NCI-H2081 (cell line): ENCODE measurements at places on chromosomes 6 and 20.

DNA sequence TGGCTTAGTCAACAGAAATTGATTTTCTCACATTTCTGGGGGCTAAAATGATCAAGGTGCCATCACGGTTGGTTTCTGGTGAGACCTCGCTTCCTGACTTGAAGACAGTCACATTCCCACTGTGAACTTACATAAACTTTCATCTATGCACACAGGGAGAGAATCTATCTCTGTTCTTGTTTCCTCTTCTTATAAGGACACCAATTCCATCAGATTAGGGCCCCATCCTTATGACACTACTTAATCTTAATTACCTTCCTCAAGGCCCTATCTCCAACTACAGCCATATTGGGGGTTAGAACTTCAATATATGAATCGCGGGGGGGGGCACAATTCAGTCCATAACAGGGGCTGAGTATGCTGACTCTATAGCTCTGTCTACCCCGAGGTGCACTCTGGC is 10.6 kb upstream of the SCGN start:
- no peak for DNase-seq

- DNase-seq, result no peak
Observed at GRCh38 chr6:156911581-156911980, 134.4 kb downstream of the ARID1B start.

GRCh38 chr6:38637756-38638155 is 2.0 kb downstream of the BTBD9 start:
- DNase-seq, result no peak

DNA sequence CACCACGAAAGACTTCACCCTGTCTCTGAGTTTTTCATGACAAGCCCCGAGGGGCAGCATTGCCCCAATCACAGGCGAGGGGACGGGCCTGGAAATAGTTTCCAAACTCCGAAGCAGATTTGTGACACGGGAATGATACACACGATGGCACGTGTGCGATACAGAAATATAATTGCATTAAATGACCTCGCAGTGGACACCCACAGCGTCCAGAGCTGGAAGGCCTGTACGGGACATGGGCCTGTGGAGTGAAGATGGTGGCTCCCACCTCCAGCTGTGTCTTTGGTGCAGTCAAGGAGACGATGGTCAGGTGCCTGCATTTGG is 43.0 kb downstream of the PMEPA1 start:
- DNase-seq, result no peak

- DNase-seq, result no peak
Observed at GRCh38 chr20:24610341-24611115, 141.1 kb downstream of the SYNDIG1 start.

DNA sequence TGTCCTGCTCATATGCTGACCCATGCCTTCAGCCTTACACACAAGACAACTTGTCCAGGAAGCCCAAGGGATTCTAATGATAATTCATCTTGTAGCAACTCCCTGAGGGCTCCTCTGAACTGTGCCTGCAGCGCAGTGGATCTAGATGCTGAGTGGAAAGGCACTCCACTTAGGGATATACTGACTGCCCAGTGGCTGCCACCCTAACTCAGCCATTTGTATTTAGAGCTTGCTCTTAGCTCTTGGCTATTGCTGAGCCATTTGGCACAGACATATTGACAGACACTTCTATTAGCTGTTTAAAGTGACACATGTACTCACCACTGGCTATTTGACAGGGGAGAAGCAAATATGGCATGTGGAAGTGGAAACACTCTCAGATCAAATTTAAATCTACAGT is 278.3 kb upstream of the SGK1 start:
- no peak for DNase-seq

- no peak for DNase-seq
Observed at GRCh38 chr20:732727-733126, 35.6 kb downstream of the SLC52A3 start.

GRCh38 chr20:33162313-33162712 is 5.6 kb upstream of the BPIFA2 start:
- no peak for DNase-seq

- no peak for DNase-seq
Observed at GRCh38 chr6:132960720-132961119, 146.4 kb downstream of the RPS12 start.

DNA sequence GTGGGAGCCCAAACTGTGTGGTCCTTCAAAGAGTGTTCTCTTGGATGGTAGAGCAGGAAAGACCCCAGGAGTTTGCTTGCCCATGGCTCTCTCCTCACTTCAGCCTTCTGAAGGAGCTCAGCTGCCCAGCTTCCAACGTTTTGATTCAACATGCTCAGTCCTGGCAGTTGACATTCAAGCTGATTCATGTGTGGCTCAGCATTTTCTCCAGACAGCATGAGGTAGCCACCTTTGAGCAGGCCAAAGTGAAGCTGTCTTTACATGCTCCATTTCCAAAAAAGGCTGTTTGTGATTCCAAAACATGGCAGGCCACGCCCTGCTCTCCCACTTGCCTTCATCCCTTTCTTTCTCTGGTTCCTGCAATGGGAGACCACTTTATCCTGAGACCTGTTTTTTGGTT is 280.2 kb downstream of the TBC1D7 start:
- no peak for DNase-seq

- no peak for DNase-seq
Observed at GRCh38 chr6:27720607-27721580, 191.3 kb downstream of the OR2B2 start.

- DNase-seq, result no peak
Observed at GRCh38 chr6:70298068-70298467, 4.8 kb downstream of the COL9A1 start.

DNA sequence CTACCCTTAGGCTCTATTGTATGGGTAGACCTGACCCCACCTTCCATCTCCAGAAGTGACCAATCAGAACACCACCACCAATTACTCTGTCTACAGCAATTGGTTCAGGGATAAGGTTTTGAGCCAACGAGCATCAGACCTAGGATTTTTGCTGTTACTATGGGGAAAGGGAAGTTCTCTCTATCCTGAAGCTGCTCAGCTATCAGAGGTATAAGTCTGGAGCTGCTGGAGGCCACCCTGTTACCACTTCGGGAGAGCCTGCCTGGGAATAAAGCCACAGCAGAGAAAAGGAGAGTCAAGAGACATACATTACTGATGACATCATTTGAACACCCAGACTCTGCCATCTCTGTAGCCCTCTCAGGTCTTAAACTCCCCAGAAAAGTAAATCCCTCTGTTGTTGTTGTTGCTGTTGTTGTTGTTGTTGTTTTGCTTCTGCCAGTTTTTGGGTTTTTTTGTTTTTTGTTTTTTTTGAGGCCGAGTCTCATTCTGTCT is 94.5 kb downstream of the PREX1 start:
- no peak for DNase-seq

DNA sequence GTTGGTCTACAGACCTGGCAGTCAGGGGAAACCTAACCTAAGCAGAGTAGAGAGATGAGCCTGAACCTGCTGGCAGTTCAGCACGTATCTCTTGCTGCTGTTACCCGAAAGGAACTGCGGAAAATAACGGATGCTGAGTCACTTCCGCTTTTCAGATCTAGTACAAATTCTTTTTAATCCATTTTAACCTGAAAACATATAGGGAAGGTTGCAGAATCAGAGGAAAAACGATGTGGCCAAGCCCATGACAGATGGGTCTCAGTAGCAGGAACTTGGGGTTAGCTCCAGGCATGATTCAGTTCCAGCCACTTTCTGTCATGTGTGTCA is 351.9 kb upstream of the PRND start:
- no peak for DNase-seq

GRCh38 chr6:163554663-163555062 is 140.1 kb downstream of the QKI start:
- DNase-seq, result peak; percentile 41

- DNase-seq, result no peak
Observed at GRCh38 chr6:144178323-144178722, 28.0 kb downstream of the STX11 start.

DNA sequence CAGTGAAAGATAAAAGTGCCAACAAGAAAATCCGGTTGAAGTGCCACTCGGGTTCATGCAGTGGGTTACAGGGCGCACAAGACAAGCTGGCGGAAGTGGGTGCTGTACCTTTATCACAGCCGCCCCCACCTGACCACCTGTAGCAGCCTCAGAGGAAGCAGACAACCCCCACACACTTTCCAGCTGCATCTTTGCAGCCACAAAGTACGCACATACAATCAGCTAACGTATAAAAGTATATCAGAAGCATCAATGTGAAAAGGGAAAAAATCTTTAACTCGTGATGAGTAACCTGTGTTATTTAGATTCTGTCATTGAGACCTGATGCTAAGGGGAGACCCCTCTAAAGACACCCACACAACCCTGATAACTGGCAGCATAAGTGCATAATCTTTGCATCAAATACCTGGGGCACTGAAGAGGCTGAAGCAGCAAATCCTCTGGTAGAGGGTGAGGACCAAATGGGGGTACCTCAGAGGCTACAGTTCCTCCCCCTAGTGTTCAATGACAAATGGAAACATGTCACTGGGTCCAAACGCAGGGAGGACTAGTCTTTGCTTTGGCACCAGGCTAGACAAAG is 22.1 kb downstream of the BACH2 start:
- DNase-seq, result no peak

- no peak for DNase-seq
Observed at GRCh38 chr6:128376952-128377503, 143.4 kb downstream of the PTPRK start.

- no peak for DNase-seq
Observed at GRCh38 chr20:43642548-43642947, 24.4 kb upstream of the MYBL2 start.

DNA sequence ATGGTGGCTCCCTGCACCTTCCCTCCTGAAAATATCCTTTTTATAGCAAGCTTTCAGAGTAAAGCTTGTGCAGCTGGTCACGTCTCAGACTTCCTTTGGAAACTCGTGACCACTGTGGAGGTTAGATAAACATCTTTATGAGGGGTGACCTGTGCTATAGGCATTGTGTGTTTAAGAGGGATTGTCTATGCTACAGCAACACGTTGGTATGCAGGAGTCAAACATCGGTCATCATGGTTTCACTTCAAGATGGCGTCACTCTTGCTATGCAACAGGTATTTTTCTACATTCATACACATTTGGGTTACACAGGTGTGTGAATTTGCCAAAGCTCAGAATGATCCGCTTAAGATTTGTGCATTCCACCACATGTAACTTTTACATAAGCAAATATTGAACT is 14.6 kb upstream of the BLCAP start:
- no peak for DNase-seq

GRCh38 chr6:122385857-122386612 is 13.4 kb upstream of the HSF2 start:
- DNase-seq, result no peak

GRCh38 chr6:11207199-11207968 is 25.1 kb downstream of the NEDD9 start:
- no peak for DNase-seq

- DNase-seq, result no peak
Observed at GRCh38 chr6:69719602-69720193, 77.1 kb downstream of the LMBRD1 start.

DNA sequence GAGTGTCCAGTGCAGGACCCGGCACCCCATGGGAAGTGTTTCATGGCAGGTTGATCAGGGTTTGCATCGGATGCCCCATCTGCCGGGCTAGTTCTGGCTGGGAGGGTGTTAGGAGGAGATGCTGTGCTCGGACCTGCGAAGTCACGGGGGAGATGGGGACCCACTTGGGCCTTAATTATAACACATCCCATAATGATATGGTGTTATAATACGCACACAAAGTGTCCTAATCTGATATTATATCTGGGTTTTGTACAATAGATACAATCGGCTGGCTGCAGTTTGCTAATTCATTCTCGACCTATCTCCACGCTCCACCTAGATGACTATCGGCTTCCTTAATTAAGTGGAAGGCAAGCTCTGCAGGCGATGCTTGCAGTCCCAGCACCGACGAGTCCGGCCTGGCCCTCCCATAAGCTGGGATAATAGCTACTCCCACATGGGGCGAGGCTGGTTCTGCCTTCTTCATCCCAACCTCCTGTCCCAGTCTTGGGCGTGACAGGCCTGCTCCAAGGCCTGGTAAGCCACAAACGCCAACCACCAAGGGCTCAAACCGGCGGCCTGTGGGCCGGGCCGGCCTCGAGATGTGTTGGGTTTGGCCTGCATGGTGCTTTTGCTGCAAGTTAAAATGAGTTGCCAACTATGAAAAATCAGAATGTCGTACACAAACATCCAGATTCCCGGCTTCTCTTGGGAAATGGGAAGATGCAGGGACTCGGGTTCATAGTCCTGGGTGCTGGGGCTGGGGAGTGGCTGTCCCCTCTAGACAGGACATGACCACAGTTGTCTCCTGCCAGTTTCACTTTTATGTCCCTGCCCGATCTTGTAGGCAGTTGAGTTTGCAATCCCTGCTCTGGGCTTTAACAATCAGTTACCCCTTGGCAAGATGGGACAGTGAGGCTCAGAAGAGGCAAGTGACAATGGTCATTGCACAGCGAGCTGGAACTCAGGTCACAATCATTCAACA is 32.7 kb downstream of the CEBPB start:
- no peak for DNase-seq

GRCh38 chr20:7262803-7263202 is 495.3 kb downstream of the BMP2 start:
- no peak for DNase-seq

DNA sequence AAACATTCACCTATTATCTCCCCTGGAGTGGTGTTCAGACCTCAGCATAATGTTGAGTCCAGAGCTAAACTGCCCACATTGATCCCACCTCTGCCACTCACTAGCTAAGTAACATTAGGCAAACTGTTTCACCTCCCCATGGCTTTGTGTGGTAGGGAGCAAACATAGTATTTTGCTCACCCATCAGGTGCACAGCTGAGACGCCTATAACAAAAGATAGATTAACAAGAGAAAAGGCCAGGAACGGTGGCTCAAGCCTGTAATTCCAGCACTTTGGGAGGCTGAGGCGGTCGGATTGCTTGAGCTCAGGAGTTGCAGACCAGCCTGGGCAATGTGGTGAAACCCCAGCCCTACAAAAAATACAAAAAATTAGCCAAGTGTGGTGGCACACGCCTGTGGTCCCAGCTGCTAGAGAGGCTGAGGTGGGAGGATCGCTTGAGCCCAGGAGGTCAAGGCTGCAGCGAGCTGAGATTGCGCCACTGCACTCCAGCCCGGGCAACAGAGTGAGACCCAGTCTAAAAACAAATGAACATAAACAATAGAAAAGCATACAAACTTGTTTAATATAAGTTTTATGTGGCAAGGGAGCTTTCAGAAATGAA is 91.6 kb downstream of the MAP3K7 start:
- no peak for DNase-seq

DNA sequence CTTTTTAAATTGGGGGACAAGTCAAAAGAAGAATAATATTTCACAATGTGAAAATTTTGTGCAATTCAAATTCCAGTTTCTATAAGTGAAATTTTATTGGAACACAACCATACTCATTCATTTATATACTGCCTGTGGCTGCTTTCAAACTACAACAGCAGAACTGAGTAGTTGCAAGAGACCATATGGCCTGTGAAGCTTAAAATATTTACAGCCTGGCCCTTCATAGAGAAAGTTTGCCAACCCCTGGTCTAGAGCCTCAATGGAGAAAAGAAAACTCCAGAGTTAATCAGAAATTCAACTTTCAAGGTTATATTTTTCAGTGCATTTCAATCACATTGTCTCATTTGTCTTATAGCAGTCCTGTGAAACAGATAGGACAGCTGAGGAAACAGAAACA is 26.6 kb upstream of the FBXO9 start:
- DNase-seq, result no peak
